ENCODE measurements at places on chromosomes 11 and 22.

DNA sequence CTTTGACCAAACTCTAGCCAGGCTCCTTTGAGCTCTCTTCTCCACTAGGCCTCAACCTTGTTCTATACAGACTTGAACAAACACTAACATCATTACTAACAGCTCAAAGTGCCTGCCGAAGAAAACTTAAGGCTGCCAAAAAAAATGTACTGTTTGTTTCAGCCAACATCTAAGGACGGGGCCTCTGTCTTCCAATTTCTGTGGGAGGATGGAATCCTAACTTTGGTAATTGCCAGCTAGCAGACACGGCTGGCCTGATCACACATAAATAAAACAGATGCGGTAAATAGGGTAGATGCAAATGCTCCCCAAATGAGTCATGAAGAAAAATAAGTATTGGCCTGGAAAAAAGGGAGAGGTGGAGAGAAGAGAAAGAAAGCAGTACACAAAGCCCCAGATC lies 394.3 kb downstream of the TMEM135 start:
- DNase-seq = no peak

DNA sequence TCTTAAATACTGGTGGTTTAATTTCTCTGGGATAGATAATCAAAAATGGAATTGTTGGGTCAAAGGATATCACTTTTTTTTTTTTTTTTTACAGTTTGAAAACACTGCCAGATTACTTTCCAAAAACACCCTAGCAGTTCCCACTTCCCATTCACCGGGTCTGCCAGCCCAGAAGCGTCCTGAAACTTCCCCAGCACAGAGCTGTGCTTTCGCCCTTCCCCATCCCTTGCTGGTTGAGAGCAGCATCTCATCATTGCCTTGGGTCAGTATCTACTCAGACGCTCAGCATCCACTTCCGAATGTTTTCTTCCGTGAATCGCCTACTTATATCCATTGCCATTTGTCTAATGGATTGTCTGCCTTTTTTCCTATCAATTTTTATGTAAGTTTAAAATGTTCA lies 5.5 kb downstream of the CERK start:
- DNase-seq = no peak

DNA sequence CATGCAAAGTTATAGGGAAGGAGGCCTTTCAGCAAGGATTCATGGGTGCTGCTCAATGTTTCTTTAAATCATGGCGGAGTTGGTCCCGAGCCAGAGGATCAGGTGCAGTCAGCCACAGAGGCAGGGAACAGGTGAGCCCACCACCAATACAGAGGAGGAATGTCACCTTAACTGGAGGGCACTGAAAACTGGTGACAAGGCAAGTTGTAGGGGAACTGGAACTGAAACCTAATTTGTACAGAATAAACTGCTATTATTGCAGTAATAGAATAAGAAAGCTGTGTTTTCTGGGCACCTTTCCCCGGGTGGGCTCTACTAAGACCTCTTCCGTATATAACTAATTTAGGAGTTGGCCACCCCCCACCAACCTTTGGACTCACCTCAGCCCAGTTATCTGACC lies 296.0 kb upstream of the NARS2 start:
- no peak for DNase-seq

DNA sequence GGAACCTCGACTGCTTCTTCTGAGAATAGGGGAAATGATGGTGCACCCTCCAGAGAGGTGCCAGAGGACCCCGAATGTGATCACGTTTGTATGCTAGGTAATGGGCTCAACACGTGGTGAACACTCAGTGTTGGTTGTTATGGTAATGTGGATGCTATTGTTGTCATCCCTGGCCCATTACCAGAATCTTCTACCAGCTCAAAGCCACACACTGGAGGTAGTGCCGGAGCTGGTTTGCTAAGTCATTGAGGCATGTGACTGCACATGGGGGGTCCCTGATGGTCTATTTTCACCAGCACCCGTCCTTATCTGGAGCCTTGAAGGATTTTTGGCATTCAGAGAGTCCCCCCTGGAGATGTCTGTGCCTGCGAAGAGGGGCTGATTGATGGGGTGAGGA lies 119.1 kb upstream of the CD82 start:
- no peak for DNase-seq

Measured in fibroblast of skin of scalp (primary cell).